Naive B cell (primary cell): ENCODE measurements at places on chromosomes 1 and 21.

GRCh38 chr1:151984313-151984956 lies 9.2 kb downstream of the S100A10 start:
- H3K4me3 ChIP-seq: no peak overlapping the region
- H3K36me3 ChIP-seq: peaks cover 21% of the 10 kb centered on the region
- no peak overlapping the region for H3K27ac ChIP-seq
- H3K27me3 ChIP-seq: no peaks in the 10 kb centered on the region
- DNase-seq: no peak

DNA sequence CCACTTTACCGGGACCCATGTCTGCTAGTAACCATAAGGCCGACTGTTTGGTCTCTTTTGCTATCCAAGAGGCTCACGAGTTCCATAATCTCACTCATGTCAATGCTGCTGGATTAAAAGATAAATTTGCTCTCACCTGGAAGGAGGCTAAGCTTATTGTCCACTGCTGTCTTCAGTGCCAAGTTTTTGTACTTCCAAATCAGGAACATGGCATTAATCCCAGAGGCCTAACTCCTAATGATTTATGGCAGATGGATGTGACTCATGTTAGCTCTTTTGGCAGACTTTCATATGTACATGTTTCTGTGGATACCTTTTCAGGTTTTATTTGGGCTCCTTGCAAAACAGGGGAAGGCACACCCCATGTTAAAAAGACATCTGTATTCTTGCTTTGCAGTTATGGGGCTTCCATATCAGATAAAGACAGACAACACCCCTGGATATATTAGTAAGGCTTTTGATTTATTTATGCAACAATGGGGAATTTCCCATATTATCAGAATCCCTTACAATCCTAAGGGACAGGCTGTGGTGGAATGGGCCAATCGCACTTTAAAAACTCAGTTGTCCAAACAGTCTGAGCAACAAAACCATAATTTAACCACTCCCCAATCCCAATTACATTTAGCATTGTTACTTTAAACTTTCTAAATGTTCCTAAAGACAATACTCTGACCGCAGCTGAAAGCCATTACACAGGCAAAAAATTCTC lies 162.7 kb downstream of the IER5 start:
- no peaks in the 10 kb centered on the region for H3K4me1 ChIP-seq
- no peak overlapping the region for H3K27ac ChIP-seq
- DNase-seq: no peak

DNA sequence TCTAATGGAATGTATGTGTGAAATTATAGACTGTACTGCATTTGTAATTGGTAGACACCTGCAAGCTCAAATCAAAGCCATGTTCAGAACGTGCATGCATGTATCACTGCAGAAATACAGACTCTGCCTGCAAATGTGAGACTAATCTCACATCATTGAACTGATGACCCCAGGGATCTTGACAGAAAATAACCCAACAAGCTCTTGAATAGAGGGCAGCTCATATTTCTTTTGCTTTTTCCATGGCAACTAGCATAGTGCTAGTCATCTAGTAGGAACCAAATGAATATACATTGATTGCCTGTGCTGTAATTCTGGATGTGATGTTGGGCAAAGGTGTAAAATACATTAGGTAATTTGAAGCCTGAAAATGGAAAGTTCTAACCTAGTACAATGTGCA lies 62.4 kb downstream of the PTPRC start:
- peak overlapping the region; percentile 6 for H3K4me3 ChIP-seq
- no peaks in the 10 kb centered on the region for H3K27me3 ChIP-seq
- H3K27ac ChIP-seq: no peak overlapping the region
- H3K4me1 ChIP-seq: peaks cover 62% of the 10 kb centered on the region
- no peak for DNase-seq

DNA sequence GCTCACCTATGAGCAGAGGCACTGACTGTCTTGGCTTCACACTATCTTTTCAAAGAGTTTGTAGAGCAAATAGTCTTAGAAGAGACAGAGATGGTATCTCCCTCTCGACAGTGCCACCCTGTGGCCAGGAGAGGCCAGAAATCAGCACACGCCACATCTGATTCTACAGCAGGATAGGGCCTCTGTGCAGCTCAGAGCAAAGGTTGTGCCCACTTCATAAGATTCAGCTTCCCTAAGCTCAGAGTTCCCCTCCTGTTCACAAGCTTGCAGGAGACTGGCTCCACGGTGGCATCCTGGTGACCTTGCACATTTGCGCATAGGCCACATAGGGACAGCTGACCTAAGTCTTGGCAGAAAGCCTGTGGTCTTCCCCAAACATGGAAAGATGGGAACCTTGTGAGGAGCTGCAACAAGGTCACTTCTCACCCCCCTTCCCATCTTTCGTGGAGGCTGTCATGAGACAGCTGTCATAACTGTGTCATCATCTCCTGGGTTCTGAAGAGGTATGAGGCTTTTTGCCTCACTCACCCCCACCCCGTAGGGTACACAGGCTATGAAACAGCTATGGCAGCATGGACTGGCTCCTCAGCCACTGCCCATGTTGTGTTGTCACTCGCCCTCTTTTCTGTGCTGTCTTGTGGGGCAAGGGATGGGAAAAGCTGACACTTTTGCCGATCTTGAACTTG lies 3.0 kb downstream of the ITLN2 start:
- H3K27ac ChIP-seq: no peak overlapping the region
- peaks cover 9% of the 10 kb centered on the region for H3K4me1 ChIP-seq
- peak; percentile 61 for DNase-seq
- no peak overlapping the region for H3K4me3 ChIP-seq

DNA sequence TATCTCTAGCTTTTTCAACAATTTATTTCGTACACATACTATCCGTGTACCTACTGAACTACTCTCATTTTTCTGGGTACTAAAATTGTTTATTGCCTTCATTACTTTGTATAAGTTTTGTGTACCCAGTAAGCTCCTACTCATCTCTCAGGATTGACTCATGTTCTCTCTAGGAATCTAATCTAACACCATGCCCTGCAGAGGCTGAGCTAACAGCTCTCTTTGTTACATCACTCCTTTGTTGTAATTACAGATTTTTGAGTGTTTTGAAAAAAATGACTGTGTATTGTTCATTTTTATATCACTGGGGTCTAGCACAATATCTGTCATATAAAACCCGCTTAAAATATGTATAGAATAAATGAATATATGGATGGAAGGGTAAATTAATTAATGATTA lies 167.1 kb downstream of the ATP6V1G3 start:
- DNase-seq: no peak
- peaks cover 5% of the 10 kb centered on the region for H3K27me3 ChIP-seq
- H3K36me3 ChIP-seq: peaks cover 9% of the 10 kb centered on the region
- H3K4me1 ChIP-seq: no peaks in the 10 kb centered on the region

- no peak overlapping the region for H3K4me3 ChIP-seq
These were observed 26.5 kb downstream of the AKNAD1 start for GRCh38 chr1:108830119-108831008.
